Kidney glomerular epithelial cell (primary cell): ENCODE measurements at places on chromosomes 3 and 15.

GRCh38 chr15:33844186-33844585, 124.1 kb upstream of the CHRM5 start:
- no peak for DNase-seq

- DNase-seq, result no peak
These were observed 3.0 kb downstream of the SNUPN start for GRCh38 chr15:75622505-75622904.

GRCh38 chr3:141152801-141153678, 78.6 kb upstream of the PXYLP1 start:
- no peak for DNase-seq

DNA sequence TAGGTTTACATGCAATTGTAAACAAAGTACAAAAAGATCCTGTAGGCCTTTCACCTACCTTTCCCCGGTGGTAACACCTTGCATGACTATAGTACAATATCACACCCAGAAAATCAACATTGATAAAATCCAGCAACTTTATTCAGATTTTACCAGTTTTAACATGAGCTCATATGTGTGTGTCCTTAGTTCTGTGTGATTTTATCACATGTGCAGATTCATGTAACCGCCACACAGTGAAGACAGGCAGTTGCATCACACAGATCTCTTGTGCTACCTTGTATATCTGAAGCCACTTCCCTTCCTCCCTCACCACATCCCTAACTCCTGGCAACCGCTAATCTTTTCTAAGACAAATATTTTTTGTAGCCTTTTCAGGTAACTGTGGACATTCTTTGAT, 183.5 kb upstream of the C2CD4B start:
- no peak for DNase-seq

- no peak for DNase-seq
These were observed 35.2 kb downstream of the EFCAB12 start for GRCh38 chr3:129393271-129393670.

- DNase-seq, result peak; percentile 44
These were observed 139.0 kb downstream of the P3H2 start for GRCh38 chr3:189981668-189982067.

GRCh38 chr3:66413151-66413751, 87.6 kb downstream of the LRIG1 start:
- no peak for DNase-seq

- no peak for DNase-seq
These were observed 40.8 kb downstream of the TMEM45A start for GRCh38 chr3:100533176-100533575.

- no peak for DNase-seq
These were observed 160.3 kb downstream of the SMAD6 start for GRCh38 chr15:66862111-66862939.

DNA sequence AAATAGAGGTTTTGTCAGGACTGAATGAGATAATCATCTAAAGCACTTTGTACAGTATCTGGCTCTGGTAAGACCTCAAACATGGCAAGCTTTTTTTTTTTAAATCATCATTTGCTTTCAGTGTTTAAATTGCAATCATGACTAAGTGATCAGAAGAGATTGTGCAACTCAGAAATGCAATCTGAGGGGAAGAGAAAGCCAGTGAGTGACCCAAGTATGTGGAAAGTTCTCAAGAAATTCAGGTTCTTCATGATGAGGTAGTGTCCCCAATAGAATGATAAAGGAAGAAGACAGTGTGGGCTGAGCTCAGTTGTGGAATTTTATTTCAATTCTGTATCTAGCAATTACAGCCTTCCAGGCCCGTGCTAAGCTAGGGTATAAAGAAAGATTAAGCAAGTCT, 132.2 kb upstream of the TBC1D5 start:
- no peak for DNase-seq

DNA sequence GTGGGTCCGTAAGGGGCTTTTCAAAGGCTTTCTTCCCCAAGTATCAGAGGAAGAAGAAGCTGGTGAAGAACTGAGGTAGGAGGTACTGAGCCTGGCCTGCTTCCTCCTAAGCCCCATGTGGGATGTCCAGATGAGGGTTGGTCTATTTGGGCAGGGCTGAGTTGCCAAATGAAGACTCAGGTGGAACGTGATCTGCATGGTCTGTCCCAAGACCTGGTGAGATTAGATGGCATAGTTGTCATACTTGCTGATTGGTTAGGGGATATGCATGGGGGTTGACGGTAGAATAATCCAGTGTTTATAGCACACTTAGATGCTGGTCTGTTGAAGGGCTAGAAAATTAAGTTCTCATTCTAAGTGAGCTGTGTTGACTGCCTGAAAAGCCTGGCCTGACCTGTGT, 36.3 kb upstream of the BSN start:
- no peak for DNase-seq

- no peak for DNase-seq
These were observed 47.7 kb downstream of the CADPS start for GRCh38 chr3:62827550-62827949.

- no peak for DNase-seq
These were observed 45.9 kb upstream of the CP start for GRCh38 chr3:149267565-149267964.

- DNase-seq, result peak; percentile 61
These were observed 61.3 kb downstream of the VGLL4 start for GRCh38 chr3:11582191-11582968.

DNA sequence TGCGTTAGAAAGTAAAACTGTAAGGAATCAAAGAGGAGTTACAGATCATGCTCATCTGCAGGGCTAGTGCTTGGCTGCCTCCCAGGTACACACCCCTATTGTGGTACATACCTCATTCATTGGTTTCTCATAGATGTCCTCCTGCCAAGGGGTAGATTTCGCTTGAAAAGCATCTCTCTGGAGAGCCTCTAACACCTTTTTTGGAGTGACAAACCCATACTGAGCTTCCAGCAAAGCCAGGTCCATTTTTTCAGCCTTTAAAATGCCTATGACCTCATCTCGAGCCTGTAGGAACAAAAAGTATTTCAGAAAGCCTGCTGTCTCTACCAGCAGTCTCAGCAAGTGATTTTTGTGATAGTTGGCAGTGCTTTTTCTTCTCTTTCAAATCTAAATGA, 112.1 kb downstream of the CMSS1 start:
- no peak for DNase-seq

- no peak for DNase-seq
These were observed 70.0 kb upstream of the HEG1 start for GRCh38 chr3:125125821-125126245.

DNA sequence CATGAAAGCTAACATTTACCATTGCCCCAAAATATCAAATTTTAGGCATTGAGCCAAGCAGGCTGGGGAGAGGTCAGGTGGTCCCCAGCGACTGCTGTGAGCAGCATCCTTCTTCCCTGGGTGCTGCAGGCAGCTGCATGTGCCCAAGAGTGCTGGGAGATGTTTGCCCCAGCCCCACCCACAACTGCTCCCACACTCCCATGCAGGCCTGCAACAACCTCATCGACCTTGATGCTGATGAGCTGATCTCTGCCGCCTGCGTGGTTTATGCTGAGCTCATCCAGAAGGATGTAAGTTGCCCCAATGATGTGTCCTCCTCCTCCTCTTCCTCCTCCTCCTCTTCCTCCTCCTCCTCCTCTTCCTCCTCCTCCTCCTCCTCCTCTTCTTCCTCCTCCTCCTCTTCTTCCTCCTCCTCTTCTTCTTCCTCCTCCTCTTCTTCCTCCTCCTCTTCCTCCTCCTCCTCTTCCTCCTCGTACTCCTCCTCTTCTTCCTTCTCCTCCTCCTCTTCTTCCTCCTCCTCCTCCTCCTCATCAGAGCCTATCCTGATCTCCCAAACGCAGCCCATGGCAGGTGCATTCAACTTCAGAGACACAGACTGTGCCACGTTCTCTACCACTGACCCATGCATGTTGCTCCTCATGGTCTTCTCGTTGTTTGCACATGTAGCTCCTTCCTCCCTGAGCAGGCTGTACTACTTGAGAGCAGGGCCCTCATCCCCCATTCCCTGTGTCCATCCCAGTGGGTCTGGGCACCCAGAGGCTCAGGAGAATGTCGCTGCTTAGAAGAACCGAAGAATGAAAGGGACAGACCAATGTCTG, 15.1 kb downstream of the TBC1D21 start:
- DNase-seq, result no peak

DNA sequence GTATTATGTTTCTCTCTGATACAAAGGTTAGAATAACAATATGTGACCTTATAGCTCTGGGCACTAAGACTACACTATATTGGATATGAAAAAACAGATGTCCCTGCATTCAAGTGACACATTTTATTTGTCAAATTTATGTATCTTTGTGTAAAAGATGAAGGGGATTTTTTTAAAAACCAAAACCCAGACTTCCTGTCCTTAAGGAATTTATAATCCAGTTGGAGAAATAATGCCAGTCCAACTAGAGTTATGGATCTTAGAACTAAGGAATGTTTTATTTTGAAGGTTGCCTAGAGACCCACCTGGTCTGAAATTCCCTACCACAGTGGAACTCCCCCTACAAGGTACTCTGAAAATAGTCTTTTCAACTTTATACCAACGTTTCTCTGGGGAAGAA, 33.3 kb upstream of the PIK3CB start:
- DNase-seq, result peak; percentile 29

DNA sequence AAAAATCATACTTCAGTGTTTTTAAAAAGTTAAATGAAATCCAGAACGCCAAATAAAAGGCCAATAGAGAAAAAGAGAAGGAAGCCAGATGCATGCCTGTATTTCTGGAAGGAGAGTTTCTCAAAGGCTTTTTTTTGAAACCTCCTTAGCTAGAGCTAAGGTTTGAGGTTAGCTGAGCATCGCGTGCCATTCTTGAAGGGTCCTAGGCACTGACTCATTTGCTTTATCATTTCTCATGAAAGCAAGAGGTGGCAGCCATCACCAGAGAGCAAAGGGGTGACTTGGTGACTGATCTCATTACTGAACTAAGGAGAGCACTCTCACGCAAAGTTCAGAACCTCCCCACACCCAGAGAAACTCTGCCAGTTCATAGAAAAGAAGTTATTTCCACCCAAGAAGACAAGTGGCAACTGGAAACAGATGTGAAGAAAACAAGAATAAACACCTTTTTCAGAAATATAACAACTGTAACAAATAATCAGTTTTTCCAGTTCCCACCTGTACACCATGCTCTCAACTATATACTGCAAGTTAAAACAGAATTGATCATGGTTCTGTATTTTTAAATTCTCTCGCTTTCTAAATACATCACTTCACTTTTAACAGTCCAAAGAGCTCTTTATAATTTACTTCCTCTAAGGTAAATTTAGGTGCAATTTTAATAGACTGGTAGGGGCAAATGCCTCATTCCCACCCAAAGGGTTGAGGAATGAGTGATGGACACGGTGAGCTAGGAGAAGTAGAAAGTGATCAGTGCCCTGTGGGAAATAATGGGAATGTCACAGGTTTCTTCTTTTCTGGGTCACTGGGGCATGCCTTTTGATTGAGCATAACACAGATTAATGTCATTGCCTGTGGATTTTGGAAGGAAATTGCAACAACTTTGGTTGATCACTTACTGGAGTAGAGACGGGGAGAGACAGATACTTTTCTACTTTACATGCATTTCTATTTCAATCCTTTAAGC, 24.7 kb downstream of the GPR15 start:
- DNase-seq, result no peak

- no peak for DNase-seq
These were observed 18.6 kb downstream of the ACOX2 start for GRCh38 chr3:58518291-58518789.

DNA sequence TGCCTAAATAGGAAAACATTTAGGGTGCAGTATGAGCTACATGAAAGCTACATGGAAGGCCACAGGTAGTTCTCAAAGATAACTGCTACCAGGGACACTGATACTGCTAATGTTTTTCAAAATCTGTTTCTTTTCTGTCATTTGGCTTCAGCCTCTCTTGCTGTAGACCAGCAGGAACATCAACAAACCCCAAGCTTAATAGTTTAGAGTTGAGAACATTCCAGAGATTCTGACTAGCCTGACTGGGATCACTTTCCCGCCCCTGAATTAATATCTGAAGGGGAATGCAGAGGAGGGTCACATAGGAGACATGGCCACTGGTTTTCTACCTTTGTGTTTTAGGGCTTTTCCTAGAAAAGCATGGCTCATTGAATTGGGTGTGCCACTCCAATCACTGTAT, 16.9 kb upstream of the C3orf38 start:
- no peak for DNase-seq

DNA sequence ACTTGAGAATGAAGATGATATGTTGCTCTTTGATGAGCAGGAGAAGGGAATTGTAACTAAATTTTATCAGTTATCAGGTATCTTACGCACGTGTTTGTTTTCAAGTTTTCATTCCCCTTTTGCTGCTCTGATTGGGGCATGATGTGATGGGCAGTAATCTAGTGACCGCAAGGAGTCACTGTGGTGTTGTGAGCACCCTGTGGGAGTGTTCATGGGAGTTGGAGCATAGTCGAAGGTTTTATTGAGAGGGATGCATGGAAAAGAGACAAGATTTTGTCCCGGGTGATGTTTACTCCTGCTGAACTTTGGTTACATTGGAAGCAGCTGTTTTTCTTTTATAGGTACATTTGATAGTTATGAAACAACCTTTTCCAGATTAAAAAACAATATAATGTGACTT, 2.1 kb downstream of the FAN1 start:
- peak; percentile 46 for DNase-seq

GRCh38 chr3:111861391-111861790, 2.3 kb downstream of the PHLDB2 start:
- DNase-seq, result no peak

GRCh38 chr3:120559242-120560061, 36.7 kb upstream of the NDUFB4 start:
- DNase-seq, result peak; percentile 82

GRCh38 chr3:131711114-131711768, 208.5 kb upstream of the MRPL3 start:
- no peak for DNase-seq

DNA sequence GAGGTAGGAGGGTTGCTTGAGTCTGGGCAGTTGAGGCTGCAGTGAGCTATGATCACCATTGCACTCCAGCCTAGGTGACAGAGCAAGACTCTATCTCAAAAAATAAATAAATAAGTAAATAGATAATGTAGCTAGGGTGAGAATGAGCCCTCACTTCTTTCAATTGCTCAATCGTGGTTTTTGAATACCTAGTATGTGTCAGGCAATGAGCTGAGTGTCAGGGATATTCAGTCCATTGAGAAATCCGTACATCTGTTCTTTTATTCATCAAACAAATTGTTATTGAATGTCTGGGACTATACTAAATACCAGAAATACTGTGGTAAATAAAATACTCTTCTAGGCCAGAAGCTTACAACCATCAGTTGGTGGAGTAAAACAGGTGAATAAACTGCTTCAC, 6.2 kb upstream of the ZNF148 start:
- no peak for DNase-seq

DNA sequence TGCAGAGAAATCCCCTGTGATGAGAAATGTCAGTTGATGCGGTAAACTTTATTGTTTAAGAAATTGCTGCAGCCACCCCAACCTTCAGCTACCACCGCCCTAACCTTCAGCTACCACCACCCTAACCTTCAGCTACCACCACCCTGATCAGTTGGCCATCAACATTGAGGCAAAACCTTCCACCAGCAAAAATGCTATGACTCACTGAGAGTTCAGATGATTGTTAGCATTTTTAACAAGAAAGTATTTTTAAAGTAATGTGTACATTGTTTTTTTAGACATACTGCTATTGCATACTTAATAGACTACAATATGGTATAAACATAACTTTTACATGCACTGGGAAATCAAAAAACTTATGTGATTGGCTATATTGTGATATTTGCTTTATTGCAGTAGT, 30.0 kb downstream of the U2SURP start:
- no peak for DNase-seq
